ENCODE measurements at places on chromosomes 3 and 15.

DNA sequence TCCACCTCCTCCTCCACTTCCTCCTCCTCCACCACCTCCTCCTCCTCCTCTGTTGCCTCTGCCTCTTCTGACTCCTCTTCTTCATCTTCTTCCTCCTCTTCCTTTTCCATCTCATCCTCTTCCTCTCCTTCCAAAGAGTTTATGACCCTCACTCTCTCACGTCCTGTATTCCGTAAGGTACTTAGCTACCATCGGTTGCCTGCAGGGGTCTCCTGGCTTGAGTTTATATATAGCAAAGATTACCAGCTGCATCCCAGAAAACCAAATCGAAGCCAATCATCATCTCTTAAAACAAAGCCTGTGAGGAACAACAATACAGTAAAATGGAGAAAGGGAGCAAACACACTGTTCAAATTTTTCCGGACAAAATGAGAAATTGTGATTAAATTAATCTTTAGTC is 317.4 kb downstream of the C3orf38 start:
- DNase-seq = no peak

DNA sequence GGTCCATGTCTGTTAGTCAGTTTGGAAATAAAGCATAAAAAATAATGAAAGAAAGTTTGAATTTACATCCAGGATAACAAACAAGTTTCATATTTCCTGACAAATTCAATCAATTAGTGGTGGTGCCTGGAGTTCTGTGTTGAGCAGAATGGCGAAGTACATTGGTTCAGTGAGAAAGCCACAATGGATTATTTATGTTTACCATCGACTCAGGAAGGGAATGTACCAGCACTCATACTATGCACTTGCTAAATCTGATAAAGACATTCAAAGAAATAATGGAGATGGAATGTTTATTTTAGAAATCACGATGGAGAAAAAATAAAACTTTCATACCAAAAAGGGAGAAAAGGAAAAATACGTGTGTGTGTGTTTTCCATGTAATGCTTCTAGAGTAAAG is 45.3 kb upstream of the MME start:
- DNase-seq = no peak

GRCh38 chr3:133644768-133645167 is 17.0 kb downstream of the TOPBP1 start:
- DNase-seq = no peak

- peak; percentile 26 for DNase-seq
Observed at GRCh38 chr15:77543159-77543882, 89.4 kb downstream of the LINGO1 start.

DNA sequence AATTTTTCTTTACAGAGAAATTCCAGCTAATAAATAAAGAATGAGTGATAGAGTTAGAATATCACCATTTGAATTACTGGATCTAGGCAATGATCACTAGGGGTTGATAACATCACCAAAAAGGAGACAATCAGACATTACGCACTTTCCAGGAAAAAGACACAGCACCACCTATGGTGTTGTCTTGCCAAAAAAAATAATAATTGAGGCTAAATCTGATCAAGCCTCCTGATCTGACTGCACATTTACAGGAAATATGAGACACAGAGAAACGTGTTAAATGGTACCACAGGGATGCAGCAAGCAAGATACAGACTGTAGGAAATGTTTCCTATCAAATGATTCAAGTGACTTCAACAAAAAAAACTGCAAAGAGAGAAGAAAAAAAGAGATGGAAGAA is 92.8 kb downstream of the EOMES start:
- DNase-seq = no peak

DNA sequence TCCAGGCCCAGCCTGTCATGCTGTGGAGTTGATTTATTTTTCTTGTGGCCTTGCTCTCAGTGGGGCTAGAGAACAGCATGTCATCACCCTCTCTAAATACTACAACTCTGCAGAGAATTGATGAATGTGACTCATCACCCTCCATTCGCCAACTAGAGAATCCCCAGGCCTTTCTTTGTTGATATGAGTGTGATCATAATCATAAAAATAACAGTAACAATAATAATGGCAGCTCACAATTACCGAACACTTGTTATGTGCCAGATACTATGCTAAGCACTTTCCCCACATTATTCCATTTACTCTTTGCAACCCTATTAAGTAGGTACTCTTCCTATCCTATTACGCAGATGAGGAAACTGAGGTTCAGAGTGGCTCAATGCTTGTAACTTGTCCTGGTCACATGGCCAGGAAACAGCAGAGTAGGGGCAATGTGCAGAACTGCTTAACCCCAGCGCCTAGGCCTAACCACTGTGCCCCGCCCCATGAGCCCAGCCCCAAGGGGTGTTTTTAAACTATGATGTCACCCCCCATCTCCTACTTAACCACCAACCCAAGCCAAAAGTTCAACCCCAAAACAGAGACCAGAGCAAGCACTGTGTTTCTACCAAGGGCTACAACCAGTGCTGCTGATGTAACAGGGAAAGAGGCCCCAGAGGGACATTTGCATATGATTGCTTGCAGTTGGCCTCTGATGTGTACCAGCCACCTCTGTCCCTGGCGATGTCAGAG is 104.5 kb downstream of the ADCY5 start:
- no peak for DNase-seq

- DNase-seq = no peak
Observed at GRCh38 chr3:189685860-189686259, 54.7 kb downstream of the TP63 start.

- DNase-seq = no peak
Observed at GRCh38 chr15:89802231-89802928, 12.3 kb downstream of the ANPEP start.

DNA sequence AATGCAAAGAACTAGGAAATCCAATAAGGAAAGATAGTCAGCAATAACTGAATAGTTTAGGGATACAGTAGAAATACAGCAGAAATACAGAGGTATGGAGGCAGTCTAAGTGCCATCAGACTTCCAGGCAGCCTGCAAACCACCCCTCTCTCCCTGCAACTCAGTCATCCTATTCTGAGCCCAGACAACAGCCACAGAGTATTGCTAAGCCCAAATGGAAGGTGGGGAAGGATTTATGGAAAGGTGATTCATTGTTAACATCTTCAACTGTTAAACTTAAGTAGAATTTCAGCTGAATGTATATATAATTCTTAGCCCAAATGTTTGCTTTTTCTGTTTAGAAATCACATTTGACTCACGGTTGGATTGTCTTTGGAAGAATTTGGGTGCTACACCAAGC is 300.4 kb downstream of the RBMS3 start:
- no peak for DNase-seq

DNA sequence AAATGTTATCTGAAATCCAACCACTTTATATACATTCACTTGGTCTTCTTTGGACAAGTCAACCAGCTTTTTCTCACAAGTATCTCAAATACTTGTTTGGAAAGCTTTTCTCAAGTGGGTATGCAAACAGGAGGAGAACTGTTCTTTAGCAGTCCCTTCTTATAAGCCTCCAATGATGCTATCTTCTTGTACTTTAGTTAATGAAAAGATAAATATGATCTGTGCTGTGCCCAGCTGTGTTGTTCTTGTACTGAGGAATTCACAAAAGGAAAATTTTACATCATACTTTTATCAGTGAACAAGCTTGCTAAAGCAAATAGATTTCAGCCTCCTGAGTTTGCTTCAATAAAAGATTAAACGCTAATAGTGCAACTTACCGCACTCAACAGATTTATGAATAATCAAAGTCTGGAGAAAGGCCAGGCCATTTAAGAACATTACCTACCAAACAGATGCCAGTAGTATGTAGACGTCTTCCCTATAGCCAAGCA is 395.2 kb downstream of the MECOM start:
- DNase-seq = no peak

DNA sequence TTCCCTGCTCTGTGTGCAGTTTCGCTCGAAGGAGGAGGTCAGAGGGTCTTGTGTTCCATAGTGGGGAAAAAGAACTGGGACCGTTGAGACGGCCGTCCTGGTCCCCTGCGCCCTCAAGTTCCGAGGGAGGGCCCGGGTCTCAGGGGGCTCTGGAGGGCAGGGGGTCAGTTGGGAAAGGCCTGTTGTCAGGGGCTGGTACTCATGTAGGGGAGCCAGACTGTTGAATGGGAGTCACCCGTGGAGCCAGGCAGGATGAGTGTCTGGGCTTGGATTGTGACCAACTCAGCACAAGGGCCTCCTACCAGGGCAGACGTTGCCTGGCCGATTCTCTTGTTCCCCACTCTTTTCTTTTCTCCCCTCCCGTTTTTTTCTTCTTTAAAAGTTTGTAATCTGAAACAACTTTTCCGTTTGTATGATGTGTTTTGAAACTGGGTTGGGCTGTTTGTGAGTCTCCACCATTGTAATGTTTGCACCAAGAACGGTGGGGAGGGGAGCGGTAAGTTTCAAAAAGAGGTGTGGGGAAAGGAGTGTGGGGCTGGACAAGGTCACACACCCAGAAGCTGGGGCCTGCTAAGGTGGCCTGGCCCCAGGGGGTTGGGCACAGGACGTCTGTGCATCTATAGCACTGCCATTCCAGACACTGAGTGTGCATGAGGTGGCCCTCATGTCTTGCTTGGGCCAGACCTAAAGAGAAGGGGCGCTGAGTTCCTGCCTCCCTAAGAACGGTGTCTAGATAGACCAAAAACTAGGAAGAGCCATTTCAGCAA is 1.1 kb downstream of the CMTM7 start:
- DNase-seq = no peak

DNA sequence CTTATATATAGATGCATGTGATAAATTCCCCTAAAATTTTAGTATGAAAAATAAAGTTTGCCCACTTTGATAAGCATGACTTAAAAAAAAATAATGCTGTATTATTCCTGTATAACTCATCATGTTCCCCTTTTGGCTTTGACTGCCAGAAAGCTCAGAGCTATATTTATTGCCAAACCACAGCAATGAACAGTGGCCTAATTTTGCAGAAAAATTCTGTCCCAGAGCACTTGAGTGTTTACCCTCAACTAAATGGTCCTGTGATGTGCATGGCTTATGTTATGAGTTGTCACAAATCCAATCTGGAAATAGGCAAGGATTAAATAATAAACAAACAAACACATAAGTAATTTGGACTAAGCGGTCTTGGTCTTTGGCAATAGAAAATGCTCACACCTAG is 276.7 kb downstream of the SLC9A9 start:
- DNase-seq = no peak

GRCh38 chr3:126209741-126210140 is 29.4 kb upstream of the ALDH1L1 start:
- no peak for DNase-seq

- DNase-seq = no peak
Observed at GRCh38 chr15:74826921-74827320, 494 bp downstream of the CPLX3 start.
